Central memory CD8-positive, alpha-beta T cell (primary cell): ENCODE measurements at places on chromosomes 12 and 14.

DNA sequence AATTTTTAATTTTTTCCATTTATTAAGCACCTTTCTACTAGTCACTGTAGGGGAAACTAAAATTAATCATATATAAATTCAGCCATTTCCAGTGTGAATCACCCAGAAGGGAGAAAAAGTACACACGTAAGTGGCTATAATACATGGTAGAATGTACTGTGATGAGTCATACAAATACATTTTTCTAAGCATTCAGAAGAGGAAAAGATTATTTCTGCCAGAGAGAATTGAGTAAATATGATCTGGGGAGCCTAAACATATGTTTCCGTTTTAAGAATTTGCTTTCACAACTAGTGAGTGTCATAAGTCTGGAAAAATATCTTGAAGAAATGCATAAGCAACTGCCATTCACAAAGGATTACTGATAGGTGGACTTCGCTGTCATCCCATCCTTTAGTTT, 102.8 kb downstream of the TGFB3 start:
- H3K27me3 ChIP-seq, result no peaks in the 10 kb centered on the region
- H3K4me3 ChIP-seq, result no peak overlapping the region
- no peak for DNase-seq
- no peaks in the 10 kb centered on the region for H3K4me1 ChIP-seq
- peaks cover 6% of the 10 kb centered on the region for H3K36me3 ChIP-seq

DNA sequence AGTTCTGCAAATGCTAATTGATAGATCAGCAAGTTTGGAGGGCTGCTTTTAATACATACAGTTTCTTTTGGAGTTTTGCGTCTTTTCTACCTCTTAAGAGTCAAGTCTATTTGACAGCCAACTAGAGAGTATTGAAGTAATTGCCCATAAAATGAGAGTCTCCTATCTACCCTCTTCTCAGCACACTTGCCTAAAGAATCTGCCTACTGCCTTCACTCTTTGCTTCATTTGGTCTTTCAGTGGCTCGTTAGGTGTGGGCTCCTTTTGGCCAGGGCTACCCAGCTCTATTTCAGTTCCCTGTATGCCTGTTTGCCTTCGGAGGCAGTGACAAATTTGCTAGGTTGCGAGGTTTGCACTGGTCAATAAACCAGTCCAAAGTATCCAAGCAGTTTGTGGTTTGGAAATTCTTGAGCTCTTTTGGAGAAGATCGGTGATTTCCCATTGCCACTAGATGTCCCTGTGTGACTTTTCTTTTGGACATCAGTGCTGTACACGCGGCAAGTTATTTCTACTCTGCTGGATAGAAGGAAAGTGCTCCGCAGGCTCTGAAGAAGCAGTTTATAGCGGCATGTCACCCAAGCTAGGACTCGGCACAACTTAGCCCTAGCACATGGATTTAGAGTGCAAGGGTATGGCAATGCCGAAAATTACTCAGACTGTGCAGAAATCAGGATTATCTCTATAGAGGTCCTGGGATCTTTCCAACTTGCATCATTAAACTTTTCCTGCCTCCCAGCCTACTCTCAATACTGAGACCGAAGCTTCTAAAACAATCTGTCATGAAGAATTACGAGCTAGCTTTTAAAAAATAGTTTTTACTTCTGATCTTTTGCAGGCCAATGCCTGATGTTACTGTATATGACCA, 38.6 kb downstream of the MGST1 start:
- no peak for DNase-seq
- no peaks in the 10 kb centered on the region for H3K4me1 ChIP-seq
- H3K36me3 ChIP-seq, result no peaks in the 10 kb centered on the region
- no peak overlapping the region for H3K4me3 ChIP-seq
- no peaks in the 10 kb centered on the region for H3K27me3 ChIP-seq
- no peak overlapping the region for H3K27ac ChIP-seq

GRCh38 chr12:48285751-48286650, 64.7 kb downstream of the ZNF641 start:
- H3K4me1 ChIP-seq, result peaks cover 13% of the 10 kb centered on the region
- H3K36me3 ChIP-seq, result no peaks in the 10 kb centered on the region
- DNase-seq, result no peak
- H3K27ac ChIP-seq, result peak overlapping the region; percentile 50
- H3K27me3 ChIP-seq, result peaks cover 41% of the 10 kb centered on the region
- H3K4me3 ChIP-seq, result peak overlapping the region; percentile 40

- DNase-seq, result no peak
- H3K27me3 ChIP-seq, result peaks cover 52% of the 10 kb centered on the region
- H3K27ac ChIP-seq, result no peak overlapping the region
- H3K4me3 ChIP-seq, result peak overlapping the region; percentile 87
- peaks cover 3% of the 10 kb centered on the region for H3K36me3 ChIP-seq
- peaks cover 28% of the 10 kb centered on the region for H3K4me1 ChIP-seq
These were observed 2.2 kb downstream of the DPF3 start for GRCh38 chr14:72891666-72892102.

DNA sequence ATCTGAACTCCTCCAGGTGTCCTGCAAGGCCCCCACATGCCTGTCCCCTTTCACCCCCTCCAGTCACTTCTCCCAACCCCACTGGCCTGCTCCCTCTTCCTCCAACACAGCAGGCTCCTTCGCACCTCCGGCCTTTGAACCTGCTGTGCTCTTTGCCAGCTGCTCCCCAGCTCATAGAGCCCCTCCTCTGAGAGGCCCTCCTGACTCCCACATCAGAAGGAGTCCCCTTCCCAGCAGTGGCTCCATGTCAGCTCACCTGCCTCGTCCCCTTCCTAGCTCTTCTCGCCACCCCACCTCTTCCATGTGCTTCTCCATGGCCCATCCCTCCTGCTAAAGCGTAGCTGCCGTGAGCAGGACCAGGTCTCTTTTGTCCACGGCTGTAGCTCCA, 22.1 kb downstream of the SCARB1 start:
- no peak for DNase-seq
- no peak overlapping the region for H3K27ac ChIP-seq
- no peak overlapping the region for H3K4me3 ChIP-seq
- no peaks in the 10 kb centered on the region for H3K4me1 ChIP-seq

- no peak overlapping the region for H3K4me3 ChIP-seq
- no peaks in the 10 kb centered on the region for H3K4me1 ChIP-seq
- no peak for DNase-seq
- no peak overlapping the region for H3K27ac ChIP-seq
These were observed 466.4 kb downstream of the NPAS3 start for GRCh38 chr14:33404964-33405574.

GRCh38 chr14:84749191-84749955, 780.6 kb upstream of the FLRT2 start:
- no peak for DNase-seq
- no peaks in the 10 kb centered on the region for H3K27me3 ChIP-seq
- peaks cover 2% of the 10 kb centered on the region for H3K36me3 ChIP-seq
- H3K27ac ChIP-seq, result no peak overlapping the region
- H3K4me3 ChIP-seq, result no peak overlapping the region
- no peaks in the 10 kb centered on the region for H3K4me1 ChIP-seq

GRCh38 chr12:50638482-50638880, 125.4 kb upstream of the ATF1 start:
- no peaks in the 10 kb centered on the region for H3K27me3 ChIP-seq
- H3K4me3 ChIP-seq, result no peak overlapping the region
- H3K36me3 ChIP-seq, result peaks cover 6% of the 10 kb centered on the region
- H3K4me1 ChIP-seq, result peaks cover 7% of the 10 kb centered on the region

- H3K36me3 ChIP-seq, result peaks cover 11% of the 10 kb centered on the region
- peak overlapping the region; percentile 92 for H3K27ac ChIP-seq
- peak; percentile 68 for DNase-seq
- H3K4me3 ChIP-seq, result peak overlapping the region; percentile 65
- no peaks in the 10 kb centered on the region for H3K27me3 ChIP-seq
These were observed 10.6 kb downstream of the CEP128 start for GRCh38 chr14:80930836-80931389.

GRCh38 chr12:25194214-25194613, 746 bp downstream of the DNAI7 start:
- peak overlapping the region; percentile 99 for H3K27ac ChIP-seq
- H3K4me1 ChIP-seq, result peaks cover 24% of the 10 kb centered on the region
- DNase-seq, result no peak
- peak overlapping the region; percentile 96 for H3K4me3 ChIP-seq
- H3K36me3 ChIP-seq, result peaks cover 15% of the 10 kb centered on the region

- no peak overlapping the region for H3K4me3 ChIP-seq
- H3K36me3 ChIP-seq, result no peaks in the 10 kb centered on the region
- H3K27me3 ChIP-seq, result peaks cover 10% of the 10 kb centered on the region
- H3K4me1 ChIP-seq, result no peaks in the 10 kb centered on the region
- H3K27ac ChIP-seq, result no peak overlapping the region
These were observed 159.4 kb upstream of the TMTC2 start for GRCh38 chr12:82527165-82527780.

- no peak overlapping the region for H3K27ac ChIP-seq
- no peaks in the 10 kb centered on the region for H3K36me3 ChIP-seq
- DNase-seq, result no peak
- H3K4me3 ChIP-seq, result no peak overlapping the region
These were observed 26.3 kb downstream of the TNFAIP2 start for GRCh38 chr14:103149351-103150237.

DNA sequence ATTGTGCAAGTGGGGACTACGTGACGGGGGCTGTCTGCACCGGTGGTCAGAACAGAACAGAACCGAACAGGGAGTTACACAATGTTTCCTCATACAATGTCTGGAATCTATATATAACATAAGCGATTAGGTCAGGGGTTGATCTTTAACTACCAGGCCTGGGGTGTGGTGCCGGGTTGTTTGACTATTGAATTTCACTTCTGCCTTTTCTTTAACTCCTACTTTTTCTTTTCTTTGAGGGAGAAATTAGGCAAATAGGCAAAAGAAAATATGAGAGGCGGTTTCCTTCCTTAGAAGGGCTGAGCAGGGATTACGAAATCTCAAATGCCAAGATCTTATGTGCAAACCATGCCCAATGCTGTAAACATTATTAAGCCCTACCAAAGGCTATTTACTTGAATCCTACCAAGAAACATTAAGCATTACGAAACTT, 140.3 kb downstream of the SLC38A6 start:
- H3K27me3 ChIP-seq, result peaks cover 2% of the 10 kb centered on the region
- no peaks in the 10 kb centered on the region for H3K36me3 ChIP-seq
- no peaks in the 10 kb centered on the region for H3K4me1 ChIP-seq
- no peak for DNase-seq
- no peak overlapping the region for H3K27ac ChIP-seq

DNA sequence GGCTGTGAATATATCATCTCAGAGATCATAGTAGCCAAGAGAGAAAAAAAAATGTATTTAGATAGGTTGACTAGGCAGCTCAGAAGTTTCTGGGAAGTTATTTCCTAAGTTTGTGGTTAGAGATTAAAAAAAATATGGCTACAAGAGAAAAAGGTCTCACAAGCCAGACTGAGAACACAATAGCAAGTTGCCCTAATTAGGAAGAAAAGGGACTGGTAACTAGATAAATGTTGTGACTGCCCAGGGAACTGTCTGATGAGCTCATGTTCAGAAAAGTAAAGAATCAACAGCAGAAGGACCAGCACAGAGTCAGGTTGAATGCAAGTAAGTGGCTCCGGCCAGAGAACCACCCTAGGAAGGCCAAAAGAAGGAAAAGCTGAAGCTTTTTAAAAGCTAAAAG, 256.6 kb downstream of the PRKD1 start:
- H3K36me3 ChIP-seq, result no peaks in the 10 kb centered on the region
- no peaks in the 10 kb centered on the region for H3K4me1 ChIP-seq
- no peak overlapping the region for H3K4me3 ChIP-seq
- H3K27me3 ChIP-seq, result no peaks in the 10 kb centered on the region
- no peak overlapping the region for H3K27ac ChIP-seq
- DNase-seq, result no peak

DNA sequence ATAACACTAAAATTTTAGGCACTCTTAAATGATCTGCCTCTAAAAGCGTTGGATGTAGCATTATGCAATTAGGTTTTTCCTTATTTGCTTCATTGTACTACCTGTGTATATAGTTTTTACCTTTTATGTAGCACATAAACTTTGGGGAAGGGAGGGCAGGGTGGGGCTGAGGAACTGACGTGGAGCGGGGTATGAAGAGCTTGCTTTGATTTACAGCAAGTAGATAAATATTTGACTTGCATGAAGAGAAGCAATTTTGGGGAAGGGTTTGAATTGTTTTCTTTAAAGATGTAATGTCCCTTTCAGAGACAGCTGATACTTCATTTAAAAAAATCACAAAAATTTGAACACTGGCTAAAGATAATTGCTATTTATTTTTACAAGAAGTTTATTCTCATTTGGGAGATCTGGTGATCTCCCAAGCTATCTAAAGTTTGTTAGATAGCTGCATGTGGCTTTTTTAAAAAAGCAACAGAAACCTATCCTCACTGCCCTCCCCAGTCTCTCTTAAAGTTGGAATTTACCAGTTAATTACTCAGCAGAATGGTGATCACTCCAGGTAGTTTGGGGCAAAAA, 4.1 kb downstream of the CDKN1B start:
- H3K36me3 ChIP-seq, result peaks cover 75% of the 10 kb centered on the region
- peak overlapping the region; percentile 89 for H3K4me3 ChIP-seq
- peak overlapping the region; percentile 95 for H3K27ac ChIP-seq
- H3K27me3 ChIP-seq, result no peaks in the 10 kb centered on the region
- H3K4me1 ChIP-seq, result peaks cover 30% of the 10 kb centered on the region
- no peak for DNase-seq

- H3K4me1 ChIP-seq, result peaks cover 54% of the 10 kb centered on the region
- no peak for DNase-seq
- H3K36me3 ChIP-seq, result peaks cover 29% of the 10 kb centered on the region
- no peaks in the 10 kb centered on the region for H3K27me3 ChIP-seq
- peak overlapping the region; percentile 81 for H3K27ac ChIP-seq
These were observed 23.0 kb downstream of the RASSF3 start for GRCh38 chr12:64633011-64633939.

DNA sequence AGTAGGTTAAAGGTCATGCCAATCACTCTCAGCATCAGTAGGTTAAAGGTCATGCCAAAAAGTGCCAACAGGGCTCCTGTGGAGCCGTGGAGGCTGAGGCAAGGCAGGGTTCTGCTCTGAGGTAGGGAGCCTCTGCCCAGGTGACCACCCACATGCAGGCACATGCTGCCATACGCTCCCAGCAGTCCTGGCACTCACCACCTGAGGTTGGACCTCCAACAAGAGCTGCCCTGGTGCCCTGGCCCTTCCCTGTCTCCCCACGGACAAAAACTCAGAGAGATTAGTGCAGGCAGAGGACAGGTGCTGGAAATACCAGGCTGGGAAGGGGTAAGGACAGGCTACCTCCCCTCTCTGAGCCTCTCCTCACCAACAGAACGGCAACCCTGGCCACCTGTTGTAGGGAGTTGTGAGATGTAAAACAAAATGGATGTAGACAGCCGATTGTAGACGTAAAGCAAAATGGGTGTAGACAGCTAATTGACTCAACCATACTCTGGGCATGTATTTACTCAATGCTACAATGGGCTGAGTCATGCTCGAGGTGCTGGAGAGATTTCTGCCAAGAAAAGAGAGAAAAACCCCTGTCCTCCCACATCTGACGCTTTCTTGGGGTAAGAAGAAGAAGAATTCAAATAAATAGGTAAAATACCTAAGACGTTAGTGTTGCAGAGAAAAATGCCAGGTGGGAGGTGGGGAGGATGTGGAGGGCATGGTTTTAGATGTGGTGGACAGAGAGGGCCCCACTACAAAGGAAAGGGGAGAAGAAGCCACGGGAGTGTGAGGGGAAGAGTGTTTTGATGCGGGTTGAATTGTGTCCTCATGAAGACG, 32.4 kb downstream of the LTBP2 start:
- DNase-seq, result no peak
- H3K4me3 ChIP-seq, result no peak overlapping the region
- H3K4me1 ChIP-seq, result peaks cover 11% of the 10 kb centered on the region
